ENCODE measurements at places on chromosomes 1 and 21. TPM values are rescaled to one million over a fixed set of nuclear protein-coding genes. Genes with fewer than 3 reads are reported as not detected.

The GRIK3 gene
- not detected for total RNA-seq

The ERICH3 gene
- total RNA-seq, result not detected

The HORMAD1 gene
- not detected for total RNA-seq

The OR2L13 gene
- total RNA-seq, result not detected

The NES gene
- total RNA-seq, result 34.3 TPM

The SEMA4A gene
- total RNA-seq, result 0.65 TPM

The CELSR2 gene
- 1.8 TPM for total RNA-seq

The TTC24 gene
- total RNA-seq, result not detected

The FNBP1L gene
- 14.0 TPM for total RNA-seq

The HES3 gene
- not detected for total RNA-seq

The C1orf52 gene
- total RNA-seq, result 8.1 TPM

The CGN gene
- 0.52 TPM for total RNA-seq

The CD1B gene
- total RNA-seq, result not detected

The BTBD19 gene
- total RNA-seq, result 11.3 TPM

The PDPN gene
- total RNA-seq, result 15.3 TPM

The CRP gene
- total RNA-seq, result not detected

The C1QA gene
- total RNA-seq, result not detected

The C1orf167 gene
- not detected for total RNA-seq

The CFH gene
- 121 TPM for total RNA-seq

The CFAP74 gene
- not detected for total RNA-seq

The F3 gene
- total RNA-seq, result 11.8 TPM

The RSPH1 gene
- not detected for total RNA-seq
